NCI-H1105 treated with DMSO at 0.1 percent for 48 hours (cell line): ENCODE measurements at places on chromosomes 5 and 9.
A peak's percentile ranks its signal among the peaks of the same experiment; 100 is the strongest.

DNA sequence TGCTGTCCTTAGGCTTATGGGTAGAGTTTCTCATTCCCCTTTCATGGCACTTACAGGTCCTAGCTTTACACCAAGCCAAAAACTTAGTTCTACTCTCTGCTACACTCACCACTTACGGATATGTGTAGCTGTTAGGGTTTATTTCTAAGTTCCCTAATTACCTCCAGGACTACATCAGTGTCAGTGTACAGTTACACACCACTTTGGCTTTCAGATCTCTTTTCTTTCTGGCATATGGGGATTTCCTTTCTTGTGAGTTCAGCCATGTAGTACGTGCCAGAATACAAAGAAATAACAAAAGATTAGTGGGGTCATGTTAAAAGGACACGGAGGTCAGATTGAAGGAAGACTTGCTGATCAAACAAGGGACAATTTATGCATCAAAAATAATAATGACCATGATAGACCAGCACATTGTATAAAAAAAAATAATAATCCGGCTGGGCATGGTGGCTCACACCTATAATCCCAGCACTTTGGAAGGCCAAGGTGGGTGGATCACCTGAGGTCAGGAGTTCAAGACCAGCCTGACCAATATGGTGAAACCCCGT, 41.8 kb downstream of the LYRM7 start:
- no peak for DNase-seq

GRCh38 chr9:69081261-69081660, 45.7 kb downstream of the FXN start:
- no peak for DNase-seq

DNA sequence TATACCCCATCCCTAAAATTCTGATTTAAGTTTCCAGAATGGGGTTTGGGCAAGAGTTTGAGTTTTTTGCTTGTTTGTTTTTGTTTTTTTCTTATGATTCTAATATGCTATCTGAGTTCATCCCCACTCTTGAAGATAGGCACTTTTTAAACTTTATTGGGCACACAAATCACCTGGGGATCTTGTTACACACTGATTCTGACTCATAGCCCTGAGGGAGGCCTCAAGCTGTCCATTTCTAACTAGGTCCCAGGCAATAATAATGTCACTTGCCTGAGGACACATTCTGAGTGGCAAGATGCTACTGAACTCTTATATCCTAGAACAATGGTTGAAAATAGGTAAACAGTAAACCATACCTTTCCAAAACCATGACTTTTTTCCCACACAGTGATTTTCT, 22.8 kb upstream of the ABLIM3 start:
- DNase-seq = no peak

GRCh38 chr5:125298746-125299379, 552.4 kb upstream of the ZNF608 start:
- DNase-seq = no peak

DNA sequence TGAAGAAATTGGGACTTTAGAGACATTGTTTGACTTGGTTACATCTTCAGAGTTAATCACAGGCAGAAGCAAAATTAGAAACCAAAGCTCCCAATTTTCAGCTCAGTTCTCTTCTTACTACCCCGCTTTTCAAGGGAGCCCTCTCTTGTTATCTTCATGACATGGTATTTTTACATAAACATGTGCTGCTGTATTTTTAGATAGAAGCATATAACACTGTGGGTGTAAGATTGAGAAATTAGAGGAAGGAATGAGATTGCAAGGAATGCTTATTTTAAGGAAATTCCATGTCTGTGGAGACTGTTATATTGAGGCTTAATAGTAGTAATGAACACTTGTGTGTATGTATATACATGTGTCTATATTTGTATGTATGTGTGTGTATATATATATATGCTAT, 401.6 kb downstream of the TMEM232 start:
- DNase-seq = no peak

DNA sequence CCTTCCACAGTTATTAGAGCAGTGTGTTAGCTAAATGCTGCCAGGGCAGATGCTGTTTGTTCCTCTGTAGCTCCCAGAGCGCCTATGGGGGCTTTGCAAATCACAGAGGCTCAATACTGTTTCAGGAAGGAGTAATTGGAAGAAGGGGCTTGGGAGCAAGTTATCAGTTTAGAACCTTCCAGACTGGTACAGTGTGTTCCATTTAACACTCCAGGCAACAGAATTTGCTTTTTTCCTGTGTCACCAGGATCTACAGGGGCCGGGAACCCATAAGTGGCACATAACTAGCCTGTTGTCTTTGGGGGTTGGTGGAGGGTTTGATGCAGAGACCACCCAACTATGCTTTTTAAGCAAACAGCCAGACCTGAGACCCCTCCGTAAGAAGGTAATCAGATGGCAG, 307.3 kb upstream of the KCNN2 start:
- DNase-seq = no peak

- DNase-seq = no peak
These were observed 4.7 kb downstream of the ERCC6L2 start for GRCh38 chr9:95880021-95880690.

DNA sequence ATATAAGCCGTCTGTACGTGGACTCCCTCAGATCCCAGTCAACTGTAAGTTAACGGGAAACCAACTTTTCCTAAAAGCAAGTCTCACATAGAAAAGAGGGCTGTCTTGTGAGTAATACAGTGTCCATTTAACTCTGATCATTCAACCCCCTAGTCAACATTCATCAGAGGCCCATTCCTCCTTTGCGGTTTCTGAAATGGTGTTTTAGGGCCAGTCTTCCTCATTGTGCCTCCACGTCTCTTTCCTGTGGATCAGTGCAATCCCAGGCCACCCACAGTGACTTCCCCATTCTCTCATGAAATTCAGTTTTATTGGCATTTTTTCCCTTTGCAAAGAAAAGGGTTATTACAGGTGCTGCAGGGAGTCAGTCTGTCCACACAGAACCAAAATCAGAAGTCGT, 261.8 kb downstream of the NR3C1 start:
- no peak for DNase-seq

GRCh38 chr5:89972901-89973300, 436.7 kb downstream of the CETN3 start:
- no peak for DNase-seq

GRCh38 chr5:42970636-42971559, 69.2 kb downstream of the ANXA2R start:
- no peak for DNase-seq

DNA sequence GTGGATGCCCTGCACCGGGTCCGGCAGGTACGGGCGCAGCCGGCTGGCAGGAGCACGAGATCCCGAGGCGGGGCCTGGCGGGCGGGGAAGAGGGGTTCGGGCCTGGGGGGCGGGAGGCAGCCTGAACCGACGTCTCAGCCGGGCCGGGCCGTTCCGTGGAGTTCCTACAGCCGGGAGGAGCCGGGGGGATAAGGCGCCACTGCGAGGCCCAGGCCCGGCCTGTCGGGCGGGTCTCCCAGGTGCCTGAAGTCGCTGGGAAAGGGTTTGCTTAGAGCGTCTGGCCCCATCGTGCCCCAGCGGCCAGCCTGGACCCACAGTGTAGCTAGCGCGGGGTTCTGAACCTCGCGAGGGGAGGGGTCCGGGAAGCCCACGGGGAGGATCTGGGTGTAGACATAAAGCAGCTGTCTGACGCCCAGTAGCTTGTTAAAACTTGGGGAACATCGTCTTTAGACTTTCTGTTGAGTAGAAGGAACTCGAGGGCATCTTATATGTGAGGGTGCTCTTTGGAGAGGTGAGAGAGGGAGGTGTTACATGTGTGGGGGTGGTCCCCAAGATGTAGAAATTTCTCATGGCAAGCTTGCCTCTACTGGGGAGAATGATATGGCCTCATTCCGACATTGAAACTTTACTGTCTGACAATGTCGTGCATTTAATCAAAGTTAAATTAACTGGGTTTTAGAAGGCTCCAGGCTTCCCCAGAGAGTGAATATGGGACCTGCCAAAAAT, 524 bp downstream of the FUBP3 start:
- no peak for DNase-seq

- no peak for DNase-seq
These were observed 71.9 kb downstream of the ACTL7B start for GRCh38 chr9:108783731-108784495.

- DNase-seq = no peak
These were observed 175.0 kb downstream of the MEF2C start for GRCh38 chr5:88708021-88708420.

- peak; percentile 39 for DNase-seq
These were observed at the start of gene SH3PXD2B for GRCh38 chr5:172454358-172455086. SH3PXD2B (minus strand) TSS chr5:172454525; CDS start chr5:172454352, 173 bp downstream.

DNA sequence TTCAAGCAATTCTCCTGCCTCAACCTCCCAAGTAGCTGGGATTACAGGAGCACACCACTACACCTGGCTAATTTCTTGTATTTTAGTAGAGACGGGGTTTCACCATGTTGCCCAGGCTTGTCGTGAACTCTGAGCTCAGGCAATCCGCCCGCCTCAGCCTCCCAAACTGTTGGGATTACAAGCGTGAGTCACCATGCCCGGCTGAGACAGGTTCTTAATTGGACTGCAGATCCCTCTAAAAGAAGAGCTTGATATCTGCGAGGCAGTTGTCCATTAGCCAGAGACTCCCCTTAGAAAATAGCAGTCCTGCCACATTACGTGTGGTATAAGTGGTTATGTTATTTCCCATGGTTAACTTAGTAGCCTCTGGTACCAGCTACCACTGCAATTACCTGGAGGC, 46.6 kb upstream of the NPR3 start:
- no peak for DNase-seq

DNA sequence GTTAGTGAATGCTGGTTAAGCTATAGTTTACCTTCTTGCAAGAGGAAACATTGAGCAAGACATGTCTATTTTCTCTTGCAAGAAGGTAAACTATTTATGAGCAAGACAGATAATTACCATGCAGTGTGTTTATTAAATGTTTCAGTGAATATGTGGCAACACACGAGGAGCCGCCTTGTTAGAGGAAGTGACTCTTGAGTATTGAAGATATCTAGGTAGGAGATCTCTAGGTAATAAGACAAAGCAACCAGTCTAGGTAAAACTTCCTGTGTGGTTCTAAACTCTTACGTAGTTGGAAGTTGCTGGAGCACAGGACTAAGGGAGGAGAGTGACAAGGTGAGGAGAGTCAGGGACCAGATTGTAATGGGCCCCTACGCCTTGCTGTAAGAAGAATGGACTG, 16.8 kb downstream of the SKP2 start:
- no peak for DNase-seq

GRCh38 chr9:35027860-35028259, 38.3 kb downstream of the DNAJB5 start:
- DNase-seq = no peak

- DNase-seq = no peak
These were observed 62.8 kb downstream of the GNA14 start for GRCh38 chr9:77585335-77585786.

GRCh38 chr9:82716821-82717220, 346.1 kb downstream of the RASEF start:
- DNase-seq = no peak

GRCh38 chr5:100110497-100110896, 424.7 kb upstream of the FAM174A start:
- no peak for DNase-seq

DNA sequence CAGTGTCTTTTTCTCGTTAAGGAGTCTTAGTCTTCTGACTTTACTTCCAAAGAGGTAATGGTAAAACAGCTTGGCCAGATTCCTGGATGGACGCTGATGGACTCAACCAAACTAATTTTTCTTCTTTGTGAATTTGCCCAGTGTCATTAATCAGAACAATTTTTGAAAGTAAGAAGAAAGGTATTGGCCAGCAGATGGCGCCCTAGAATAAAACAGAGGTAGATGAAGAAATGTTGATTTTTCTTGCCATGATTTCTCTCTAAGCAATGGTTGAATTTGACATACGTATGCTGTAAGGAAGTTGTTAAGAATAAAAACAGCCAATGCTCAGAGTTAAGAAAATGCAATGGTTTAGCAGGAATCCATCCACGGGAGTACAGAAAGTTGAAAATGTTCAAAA, 500.0 kb downstream of the DIRAS2 start:
- DNase-seq = peak; percentile 82

- no peak for DNase-seq
These were observed 250.9 kb upstream of the DAB2 start for GRCh38 chr5:39675676-39676075.

- DNase-seq = no peak
These were observed 45.5 kb upstream of the MPDZ start for GRCh38 chr9:13324988-13325387.

DNA sequence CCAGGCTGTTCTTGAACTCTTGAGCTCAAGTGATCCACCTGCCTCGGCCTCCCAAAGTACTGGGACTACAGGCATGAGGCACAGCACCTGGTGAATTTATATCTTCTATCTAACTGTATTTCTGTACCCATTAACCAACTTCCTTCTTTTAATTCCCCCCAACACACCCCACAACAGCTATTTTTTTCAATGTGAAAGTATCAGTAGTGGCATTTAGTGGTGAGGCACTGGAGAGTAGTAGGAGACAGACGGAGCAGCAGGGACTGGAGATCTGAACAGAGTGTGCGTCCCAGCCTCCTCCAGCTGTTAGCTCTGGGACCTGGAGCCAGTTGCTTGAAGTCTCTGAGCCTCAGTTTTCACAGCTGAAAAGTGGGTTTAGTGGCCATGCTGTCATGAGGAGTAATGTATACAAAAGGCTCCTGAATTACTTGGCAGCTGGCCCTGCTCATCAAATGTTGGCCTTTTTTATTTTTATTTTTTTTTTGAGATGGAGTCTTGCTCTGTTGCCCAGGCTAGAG, 11.0 kb upstream of the EEIG1 start:
- no peak for DNase-seq

DNA sequence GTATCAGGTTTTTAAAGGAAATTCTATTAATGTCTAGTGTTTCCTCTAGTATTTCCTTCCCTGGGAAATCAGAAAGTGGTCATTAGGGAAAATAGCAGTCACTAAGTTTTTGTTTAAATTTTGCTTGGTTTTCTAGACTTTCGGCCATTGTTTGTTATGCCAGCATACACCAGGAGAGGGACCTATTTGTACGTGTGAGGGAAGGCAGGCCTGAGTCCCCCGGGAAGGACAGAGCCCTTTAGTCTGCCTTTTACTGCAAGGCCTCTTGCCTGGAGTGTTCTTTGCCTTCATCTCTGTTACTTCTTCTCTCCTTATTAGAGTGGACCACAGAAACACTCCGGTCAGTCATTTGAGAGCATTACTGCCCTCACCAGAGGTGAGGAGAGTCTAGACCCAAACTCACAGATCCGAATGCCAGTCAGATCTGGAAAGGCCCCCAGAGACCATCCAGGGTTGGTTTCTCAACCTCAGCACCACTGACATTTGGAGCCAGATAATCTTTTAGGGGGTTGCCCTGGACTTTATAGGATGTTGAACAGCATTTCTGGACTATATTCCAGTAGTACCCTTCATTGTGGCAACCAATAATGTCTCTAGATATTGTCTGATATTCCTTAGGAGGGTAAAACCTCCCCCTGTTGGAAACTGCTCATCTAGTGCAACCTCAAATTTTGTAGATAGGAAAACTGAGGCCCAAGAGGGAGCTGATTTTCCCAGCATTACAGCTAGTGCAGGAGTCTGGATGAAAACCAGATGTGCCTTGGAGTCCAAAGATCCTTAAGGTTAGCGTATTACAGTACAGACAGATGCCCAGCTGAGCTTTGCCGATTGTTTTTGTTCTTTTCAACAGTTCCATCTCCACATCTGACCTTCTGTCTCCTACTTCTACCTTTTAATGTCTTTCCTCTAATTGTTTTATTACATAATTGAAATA, 93.0 kb upstream of the NIPAL4 start:
- no peak for DNase-seq

GRCh38 chr5:152532714-152533113, 127.6 kb upstream of the NMUR2 start:
- peak; percentile 47 for DNase-seq
